Fibroblast of skin of back (primary cell): ENCODE measurements at places on chromosomes 6 and 20.
A peak's percentile ranks its signal among the peaks of the same experiment; 100 is the strongest.

- DNase-seq = peak; percentile 8
These were observed 37.8 kb downstream of the ZC2HC1B start for GRCh38 chr6:143901885-143902750.

DNA sequence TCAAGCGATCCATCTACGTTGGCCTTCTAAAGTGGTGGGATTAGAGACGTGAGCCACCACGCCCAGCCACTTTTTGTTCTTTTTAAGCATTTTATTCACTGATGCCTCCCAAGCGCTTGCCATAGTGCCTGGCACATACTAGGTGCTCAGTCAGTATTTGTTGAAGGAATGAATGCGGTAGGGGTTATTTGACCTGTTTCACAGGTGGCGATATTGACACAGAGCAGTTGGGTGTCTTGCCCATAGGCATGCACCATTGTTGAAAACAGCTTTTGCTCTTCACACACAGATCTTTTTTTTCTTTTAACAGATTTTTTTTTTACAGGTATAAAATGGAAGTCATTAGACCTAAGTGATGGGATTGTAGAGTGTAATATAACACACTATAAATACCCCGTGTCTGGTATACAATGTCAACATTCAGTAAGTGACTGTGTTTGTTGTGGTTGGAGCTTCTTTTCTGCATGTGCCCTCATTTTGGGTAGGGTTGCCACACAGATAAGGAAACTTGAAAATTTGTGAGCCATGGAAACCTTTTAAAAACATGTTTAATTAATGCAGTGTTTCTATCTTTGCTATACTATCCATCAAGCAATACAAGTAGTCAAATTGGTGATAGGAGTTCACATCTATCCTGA, 24.8 kb downstream of the RREB1 start:
- no peak for DNase-seq

GRCh38 chr20:258269-258858, 840 bp downstream of the DEFB132 start:
- no peak for DNase-seq

DNA sequence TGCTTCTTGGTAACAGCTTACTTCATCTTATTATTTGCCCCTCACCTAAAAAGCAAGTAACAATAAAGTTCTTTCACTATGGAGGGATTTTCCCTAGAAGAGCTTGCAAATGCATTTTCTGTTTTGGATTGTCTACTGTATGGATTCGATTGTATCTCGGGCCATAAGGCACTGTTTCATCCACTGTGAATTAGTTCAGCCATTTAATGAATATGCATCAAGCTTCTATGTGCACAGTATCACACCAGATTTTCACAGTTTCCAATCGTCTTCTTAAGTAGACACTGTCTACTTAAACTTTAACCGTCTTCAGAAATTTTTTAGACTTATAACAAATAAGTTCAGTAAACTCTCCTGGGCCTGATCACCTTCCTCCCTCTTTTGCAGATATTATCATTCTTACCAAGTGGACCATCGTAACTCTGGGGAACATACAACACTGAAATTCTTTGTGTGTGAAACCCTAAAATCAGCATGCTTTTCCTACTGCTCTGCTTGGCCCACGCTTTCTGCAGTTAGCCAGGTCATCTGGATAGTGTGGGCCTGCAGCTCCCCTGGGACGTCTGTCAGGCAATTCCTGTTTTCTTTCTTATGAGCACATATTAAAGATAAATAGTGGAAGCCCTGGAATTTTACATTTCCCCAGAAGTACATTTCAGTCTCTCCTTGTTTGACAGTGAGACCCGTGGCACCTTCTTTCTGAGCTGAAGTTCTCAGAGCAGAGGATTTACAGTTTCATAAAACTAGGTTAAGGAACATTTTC, 136.5 kb upstream of the PDE10A start:
- peak; percentile 38 for DNase-seq

GRCh38 chr6:351867-352289, 39.7 kb upstream of the IRF4 start:
- no peak for DNase-seq

DNA sequence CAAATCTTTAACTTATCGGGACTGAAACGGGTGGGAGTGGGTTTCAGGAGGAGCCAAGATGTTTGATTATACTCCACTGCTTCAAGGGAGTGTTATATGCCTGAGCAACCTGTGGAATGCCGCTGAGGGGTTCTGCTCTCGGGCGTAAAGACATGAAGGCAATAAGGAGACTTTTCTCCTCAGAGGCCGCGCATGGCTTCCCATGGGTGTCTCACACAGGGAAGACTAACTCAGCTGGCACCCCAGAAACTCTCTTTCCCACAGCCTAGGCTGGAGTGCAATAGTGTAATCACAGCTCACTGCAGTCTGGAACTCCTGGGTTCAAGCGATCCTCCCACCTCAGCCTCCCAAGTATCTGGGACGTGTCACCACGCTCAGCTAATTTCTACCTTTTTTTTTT, 5.1 kb upstream of the C20orf141 start:
- no peak for DNase-seq

DNA sequence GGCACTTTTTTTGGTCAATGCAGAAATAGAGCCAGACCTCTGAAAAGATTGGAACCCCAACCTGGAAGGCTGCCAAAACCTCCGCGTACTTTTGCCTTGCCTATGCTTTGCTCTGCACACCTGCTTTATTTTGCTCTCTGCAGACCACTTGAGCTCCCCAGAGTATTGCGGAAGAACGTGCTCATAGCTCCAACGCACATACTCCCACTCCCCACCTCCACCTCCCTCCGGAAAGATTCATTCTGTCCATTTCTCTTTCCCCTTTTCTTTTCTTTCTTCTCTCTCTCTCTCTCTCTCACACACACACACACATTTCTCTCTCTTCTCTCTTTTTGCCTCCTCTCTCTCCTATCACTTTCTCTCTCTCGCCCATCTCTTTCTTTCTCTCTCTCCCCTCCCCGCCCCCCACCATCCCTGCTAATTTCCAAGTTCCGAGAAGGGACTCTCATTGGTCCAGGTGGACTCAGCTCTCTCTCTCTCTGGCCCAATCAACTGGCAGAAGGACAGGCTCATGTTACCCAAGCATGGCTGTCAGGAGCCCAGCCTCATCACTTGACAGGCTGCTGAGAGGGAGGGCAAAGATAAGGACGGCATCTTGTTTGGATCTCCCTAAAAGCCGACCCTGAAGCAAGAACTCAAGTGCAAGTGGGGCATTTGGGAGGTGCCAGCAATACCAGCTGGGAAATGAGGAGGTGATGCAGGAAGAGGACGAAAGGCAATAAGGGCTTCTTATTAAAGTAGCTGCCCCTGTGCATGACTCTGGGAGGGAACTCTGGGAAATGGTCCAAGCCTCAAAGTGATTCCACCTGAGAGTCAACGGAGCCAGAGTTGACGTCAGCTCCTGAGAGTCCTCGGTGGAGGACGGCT, 246.1 kb downstream of the LY86 start:
- no peak for DNase-seq

- no peak for DNase-seq
These were observed 72.3 kb upstream of the CENPW start for GRCh38 chr6:126267626-126268025.

- no peak for DNase-seq
These were observed 38.8 kb downstream of the CPNE5 start for GRCh38 chr6:36800223-36801076.

DNA sequence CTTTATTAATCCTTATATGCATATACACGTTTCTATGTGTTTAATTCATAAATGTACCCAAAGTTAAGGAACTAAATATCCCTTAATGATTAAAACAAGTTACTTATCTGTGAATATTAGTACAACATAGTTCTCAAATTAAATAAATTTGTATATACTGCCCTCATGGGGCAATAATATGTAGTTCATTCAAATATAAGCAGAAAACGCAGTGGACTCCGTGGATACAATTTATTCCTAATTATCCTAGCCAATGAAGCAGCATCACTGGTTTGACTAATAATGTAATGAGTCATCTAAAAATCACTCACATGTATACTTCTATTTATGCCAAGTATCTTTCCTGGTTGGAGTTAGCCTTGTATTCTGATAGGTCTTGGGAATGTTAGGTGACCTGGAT, 111.6 kb downstream of the TBC1D32 start:
- DNase-seq = peak; percentile 38

DNA sequence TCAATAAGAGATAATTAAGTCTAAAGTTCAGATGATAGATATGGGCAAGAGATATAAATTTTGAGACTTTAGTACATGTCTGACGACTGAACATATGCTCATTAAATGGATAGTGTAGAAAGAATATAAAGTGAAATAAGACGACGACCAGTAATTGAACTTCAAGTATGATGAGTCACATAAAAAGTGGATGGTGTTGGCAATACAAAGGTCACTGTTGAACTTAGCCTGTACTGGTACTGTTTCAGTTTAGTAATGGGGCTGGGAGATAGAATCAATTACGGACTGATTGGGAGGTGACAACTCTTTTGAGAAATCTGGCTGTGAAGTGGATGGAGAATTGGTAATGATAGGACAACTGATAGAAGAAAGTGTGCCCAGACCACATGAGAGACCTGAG, 68.1 kb downstream of the IBTK start:
- DNase-seq = no peak

DNA sequence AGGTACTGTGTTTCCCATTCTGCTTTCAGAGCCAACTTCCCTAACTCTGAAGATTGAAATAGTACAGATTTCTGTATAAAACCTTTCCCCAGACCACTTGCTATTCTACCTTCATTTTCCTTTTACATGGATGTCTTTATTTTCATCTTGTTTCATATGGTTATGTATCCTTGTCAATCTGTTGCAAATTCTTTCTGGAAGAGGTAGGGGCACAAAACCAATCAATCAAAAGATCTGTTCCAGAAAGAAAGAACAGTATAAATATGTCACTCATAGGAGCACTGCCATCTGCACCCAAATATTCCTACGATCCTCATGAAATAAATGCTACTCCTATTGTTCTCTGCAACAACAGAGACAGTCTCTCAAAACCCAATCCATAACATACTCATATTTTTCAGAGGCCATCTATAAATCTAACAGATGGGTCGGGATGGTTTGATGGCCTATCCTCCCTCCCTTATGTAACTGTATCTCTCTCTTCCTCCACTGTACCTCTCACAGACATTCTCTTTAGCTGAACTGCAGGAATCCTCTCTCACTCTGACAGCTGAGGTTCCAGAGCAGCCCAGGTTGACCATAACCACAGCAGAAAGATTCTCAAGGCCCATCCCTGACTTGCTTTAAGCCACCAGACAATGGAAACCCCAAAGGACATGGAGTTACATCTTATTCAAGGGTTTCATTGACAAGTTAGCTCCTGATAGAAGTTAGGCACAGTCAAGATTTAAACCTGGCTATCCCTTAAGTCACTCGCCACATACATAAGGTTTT, 112.8 kb downstream of the ZMYND8 start:
- DNase-seq = no peak

DNA sequence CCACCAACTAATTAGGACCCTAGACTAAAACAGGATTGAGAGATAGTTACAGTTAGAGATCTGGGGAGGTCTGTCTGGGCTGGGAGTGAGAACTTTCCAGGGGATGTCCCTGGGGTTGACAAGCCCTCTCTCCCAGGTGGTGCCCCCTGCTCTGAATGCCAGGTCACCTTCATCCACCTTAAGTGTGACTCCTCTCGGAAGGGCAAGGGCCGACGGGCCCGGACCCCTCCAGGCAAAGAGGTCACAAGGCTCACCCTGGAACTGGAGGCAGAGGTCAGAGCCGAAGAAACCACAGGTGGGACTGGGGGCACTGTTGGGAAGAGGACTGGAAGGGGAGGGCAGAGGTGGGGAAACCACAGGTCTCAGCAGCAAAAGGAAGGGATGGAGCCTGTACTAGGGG, 17.0 kb upstream of the ZNF76 start:
- DNase-seq = no peak

GRCh38 chr6:138196122-138196738, 22.1 kb downstream of the PBOV1 start:
- DNase-seq = no peak

GRCh38 chr20:3846740-3847428, at the start of gene MAVS:
Gene MAVS (plus strand): TSS chr20:3846834. CDS start chr20:3854625, 7,791 bp downstream.
- DNase-seq = peak; percentile 80

DNA sequence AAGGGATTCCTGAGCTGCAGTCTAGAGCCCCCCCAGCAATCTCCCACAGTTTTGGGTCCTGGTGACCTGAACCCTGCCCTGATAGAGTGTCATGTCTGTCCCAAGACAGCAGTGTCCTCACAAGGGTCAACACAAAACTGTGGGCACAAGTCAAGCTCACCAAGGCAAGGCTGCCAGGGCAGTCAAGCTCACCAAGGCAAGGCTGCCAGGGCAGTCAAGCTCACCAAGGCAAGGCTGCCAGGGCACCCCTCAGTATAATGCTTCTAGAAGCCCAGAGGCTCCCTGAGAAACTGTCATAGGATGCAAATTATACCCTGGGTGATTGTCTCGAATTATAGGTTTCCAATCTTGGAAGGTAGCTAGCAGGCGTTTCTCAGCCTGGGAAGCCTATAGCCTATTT, 108.5 kb downstream of the NFATC2 start:
- no peak for DNase-seq

DNA sequence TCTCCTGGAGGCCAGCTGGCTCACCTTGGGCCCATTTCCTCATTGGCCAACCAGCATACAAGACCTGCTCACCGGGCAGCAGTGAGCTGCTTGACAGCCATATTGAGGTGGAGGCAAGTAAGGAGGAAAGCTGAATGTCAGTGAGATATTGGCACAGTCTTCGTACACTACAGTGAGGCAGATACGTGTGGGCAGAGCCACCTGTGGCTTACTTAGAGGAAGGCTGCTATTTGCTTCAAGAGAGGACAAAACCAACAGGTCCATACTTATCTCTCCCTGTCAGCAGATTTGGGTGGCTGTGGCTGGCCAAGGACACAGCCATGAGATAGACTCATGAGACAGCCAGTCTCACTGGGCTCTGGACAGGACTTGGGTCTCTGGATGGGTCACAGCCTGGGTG, 15.1 kb upstream of the MCM3 start:
- DNase-seq = no peak
